Esophagus squamous epithelium (tissue), 5 donors: ENCODE measurements at places on chromosomes 13 and 19. TPM values are rescaled to one million over a fixed set of nuclear protein-coding genes. Genes with fewer than 3 reads are reported as not detected.

The IGFL3 gene
- not detected for total RNA-seq

- DNase-seq, result no peak
These were observed 1.0 kb downstream of the PDX1 start for GRCh38 chr13:27920677-27921420.

DNA sequence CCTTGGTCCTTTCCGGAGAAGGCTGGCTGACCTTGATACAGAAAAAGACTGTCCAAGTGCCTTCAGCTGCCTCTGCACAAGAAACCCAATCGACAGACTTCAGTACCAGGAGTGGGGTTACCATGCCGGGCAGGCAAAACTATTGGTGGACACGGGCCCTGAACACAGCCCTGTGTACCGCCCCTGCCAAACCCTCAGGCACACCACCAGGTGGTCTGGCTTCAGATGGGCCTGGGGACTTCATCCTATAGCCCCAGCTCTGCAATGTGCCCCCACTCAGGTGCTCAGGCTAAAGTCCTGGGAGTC lies 17.5 kb downstream of the TCF3 start:
- no peak for DNase-seq

GRCh38 chr13:110338441-110339101 lies 31.5 kb downstream of the COL4A2 start:
- DNase-seq, result no peak

DNA sequence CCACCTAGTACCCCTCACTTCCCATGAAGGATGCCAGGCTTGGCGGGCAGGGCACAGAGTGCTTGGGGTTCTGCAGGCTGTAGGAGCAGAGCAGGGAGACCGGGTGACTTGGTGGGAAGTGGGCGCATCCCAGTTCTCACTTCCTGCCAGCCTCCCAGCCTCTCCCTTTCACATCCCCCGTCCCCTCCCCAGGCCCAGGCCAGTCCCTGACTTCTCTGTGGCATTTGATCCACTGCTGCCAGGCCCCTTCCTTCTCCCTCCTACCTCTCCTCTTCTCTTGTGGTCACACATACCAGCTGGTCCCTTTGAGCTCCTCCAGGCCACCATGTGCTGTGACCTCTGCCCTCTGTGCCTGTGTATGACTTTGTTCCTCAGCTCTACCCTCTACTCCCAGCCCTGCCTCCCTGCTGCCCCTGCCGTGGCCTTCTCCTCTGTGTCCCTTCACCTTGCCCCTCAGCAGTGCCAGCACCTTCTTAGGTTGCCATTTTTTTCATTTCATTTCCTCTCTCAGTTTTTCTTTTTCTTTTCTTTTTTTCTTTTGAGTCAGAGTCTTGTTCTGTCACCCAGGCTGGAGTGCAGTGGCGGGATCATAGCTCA lies 19.5 kb downstream of the MYO1F start:
- DNase-seq, result no peak
